ENCODE measurements at places on chromosomes 11 and 22. TPM values are rescaled to one million over a fixed set of nuclear protein-coding genes. Genes with fewer than 3 reads are reported as not detected.

- DNase-seq: no peak
Measured at GRCh38 chr11:57320719-57321387, 3.9 kb downstream of the TNKS1BP1 start.

DNA sequence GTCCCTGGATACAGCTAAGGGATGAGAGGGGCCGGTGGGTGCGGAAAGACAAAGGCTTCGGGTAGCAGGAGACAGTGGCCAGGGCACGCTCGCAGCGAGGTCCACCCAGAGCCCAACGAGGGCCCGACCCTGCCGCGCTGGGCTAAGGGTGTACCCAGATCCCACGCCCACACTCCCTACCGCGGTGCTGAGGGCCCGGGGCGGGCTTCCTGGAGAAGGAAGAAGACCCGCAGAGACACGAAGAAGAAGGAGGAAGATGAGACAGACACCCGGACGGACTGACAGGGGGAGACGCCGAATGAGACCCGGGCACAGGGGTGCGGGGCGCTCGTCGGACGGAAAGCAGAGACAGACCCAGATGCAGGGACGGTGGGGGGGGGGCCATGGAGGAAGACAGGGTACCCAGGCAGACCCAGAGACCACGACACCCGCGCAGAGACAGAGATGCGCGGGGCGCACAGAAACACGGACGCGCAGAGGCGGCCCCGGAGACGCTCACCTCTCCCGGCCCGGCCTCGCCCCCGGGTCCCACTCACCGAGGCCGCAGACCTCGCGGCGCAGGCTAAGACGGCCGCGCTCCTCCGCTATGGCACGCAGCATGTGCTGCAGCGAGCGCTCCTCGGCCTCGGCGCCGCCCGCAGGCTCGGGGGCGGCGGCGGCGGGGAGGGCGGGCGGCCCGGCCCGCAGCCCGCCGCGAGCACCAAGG is 437 bp downstream of the KIAA0930 start:
- DNase-seq: no peak

DNA sequence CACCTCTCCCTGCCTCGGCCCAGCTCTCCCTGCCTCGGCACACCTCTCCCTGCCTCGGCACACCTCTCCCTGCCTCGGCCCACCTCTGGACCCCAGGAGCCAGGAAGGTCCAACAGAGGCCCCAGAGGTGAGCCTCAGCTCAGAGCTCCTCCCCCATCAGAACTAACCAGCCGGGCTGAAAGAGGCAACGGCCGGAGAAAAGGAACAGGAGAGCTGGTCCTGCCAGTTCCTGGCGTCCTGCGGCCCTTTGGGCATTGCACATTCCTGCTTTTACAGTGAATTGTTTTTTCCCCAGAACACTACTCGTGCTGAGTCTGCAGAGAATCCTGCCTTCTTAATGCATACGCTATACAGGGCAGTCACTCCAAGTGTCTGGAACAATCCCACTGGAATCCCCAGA is 45.8 kb downstream of the LMO1 start:
- no peak for DNase-seq

DNA sequence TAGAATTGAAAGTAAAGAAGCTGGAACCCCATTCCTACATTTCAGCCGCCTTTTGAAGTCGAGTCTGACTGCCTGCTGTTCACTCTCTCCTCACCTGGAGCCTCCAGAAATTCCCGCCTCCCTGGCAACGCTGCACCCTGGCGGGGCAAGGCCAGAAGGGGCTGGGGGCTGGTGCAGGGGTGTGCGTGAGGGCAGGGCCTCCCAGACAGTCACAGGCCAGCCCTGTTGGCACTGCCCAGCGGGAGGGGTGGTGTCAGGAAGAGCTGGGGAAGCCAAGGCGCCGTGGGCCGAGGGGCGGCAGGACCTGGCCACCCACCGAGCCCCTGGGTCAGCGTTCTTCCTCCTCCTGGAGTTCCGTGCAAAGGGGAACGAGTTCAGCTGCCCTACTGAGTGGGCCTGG is 123.2 kb downstream of the KCNQ1OT1 start:
- DNase-seq: no peak

DNA sequence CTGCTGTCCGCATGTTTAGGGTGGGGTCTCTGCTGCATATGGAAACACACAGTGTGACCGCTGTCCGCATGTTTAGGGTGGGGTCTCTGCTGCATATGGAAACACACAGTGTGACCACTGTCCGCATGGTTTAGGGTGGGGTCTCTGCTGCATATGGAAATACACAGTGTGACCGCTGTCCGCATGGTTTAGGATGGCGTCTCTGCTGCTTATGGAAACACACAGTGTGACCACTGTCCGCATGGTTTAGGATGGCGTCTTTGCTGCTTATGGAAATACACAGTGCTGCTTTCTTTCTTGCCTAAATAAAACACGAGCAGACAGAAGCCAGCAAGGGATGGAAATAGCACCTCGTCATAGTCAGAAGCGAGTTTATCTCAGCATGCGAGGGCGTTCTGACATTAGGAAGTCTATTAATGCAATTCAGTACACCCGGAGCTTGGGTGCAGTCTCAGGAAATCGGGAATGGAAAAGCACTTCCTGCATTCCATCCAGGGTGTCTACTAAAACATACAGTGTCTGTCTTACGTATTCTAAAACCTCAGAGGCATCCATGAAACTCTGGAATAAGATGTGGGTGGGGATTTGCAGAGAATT is 32.6 kb upstream of the TOLLIP start:
- DNase-seq: no peak

The RCOR2 gene
- not detected for total RNA-seq

The VSIG2 gene
- total RNA-seq: not detected

Data from natural killer cell treated with Interleukin-12 subunit alpha and Interleukin-12 subunit beta and Interleukin-15 and Interleukin-18, amount 100 ng/mL, for 72 hours (primary cell).